Hippocampal formation (tissue), 2 donors: ENCODE measurements at places on chromosomes 12 and 14.

DNA sequence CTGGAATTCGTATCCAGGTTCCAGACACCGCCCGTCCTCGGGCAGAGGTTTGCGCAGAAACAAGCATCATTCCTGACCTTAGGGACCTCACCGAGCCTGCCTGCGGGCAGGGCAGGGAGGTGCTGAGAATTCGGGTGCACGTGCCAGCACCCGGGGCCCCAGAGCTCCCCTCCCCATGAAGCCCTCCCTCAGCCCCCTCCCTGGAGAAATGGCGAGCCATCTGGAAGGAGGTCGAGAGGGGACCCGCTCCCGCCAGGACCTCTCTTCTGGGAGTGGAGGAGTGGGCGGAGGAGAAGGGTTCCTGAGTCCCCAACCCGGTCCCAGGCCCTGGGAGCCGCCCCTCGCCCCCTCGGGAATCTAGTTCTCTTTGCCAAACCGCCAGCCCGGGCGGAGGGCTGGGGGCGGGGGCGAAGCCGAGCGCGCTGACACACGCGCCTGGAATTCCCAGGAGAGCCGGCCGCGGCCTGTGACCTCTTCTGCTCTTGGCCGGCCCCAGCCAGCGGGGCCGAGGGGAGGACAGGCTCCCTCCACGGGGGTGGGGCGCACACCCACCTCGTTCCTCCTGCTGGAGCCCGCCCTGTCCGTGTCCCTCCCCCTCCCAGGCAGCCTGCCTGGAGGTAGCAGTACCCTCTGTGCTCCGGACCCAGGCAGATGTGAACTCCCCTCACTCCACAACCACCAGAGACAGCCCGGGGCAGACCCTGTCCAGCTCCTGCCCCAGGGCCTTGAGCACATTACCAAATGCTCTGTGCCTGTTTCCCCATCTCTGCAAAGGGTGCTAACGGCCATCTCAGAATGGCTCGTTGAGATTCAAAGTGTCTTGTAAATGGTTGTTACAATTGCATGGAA, 23.0 kb upstream of the GPR132 start:
- no peak for DNase-seq

GRCh38 chr14:55366271-55366670, 45.4 kb downstream of the ATG14 start:
- DNase-seq = no peak

DNA sequence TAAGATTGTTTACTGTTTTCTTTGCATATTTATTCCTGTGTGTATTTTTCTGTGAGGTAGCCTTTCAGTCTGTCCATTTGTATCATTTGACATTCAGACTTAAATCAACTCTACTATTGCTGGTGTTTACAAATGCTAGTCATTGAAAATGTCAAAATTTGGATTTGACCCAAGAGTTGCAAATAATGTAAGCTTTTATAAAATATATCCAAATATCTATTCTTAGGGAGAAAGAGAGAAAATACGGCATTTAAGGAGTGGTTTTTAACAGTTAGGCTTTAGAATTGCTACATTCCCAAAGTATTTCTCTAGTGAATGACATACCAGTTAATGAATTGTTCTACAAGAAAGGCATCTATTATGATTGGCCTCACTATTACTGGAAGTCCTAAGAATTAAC, 37.9 kb downstream of the FRS2 start:
- DNase-seq = no peak

- no peak for DNase-seq
Measured at GRCh38 chr14:95150910-95151309, 6.4 kb downstream of the DICER1 start.

GRCh38 chr12:92717202-92717601, 14.4 kb downstream of the PLEKHG7 start:
- DNase-seq = no peak

- DNase-seq = no peak
Measured at GRCh38 chr12:70638639-70639360, 1.6 kb upstream of the PTPRB start.

DNA sequence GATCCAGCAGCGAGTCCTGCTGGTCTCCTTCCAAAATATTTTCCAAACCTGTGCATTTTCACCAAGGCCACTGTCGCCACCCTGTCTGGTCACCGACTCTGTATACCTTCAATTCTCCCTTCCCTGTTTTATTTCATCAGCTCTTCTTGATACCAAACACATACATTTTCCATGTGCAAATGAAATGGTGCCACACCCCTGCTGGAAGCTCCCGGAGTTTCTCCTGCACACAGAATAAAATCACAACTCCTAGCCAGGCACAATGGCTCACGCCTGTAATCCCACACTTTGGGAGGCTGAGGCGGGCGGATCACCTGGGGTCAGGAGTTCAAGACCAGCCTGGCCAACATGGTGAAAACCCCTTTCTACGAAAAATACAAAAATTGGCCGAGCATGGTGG, 14.0 kb downstream of the VSIG10 start:
- no peak for DNase-seq

DNA sequence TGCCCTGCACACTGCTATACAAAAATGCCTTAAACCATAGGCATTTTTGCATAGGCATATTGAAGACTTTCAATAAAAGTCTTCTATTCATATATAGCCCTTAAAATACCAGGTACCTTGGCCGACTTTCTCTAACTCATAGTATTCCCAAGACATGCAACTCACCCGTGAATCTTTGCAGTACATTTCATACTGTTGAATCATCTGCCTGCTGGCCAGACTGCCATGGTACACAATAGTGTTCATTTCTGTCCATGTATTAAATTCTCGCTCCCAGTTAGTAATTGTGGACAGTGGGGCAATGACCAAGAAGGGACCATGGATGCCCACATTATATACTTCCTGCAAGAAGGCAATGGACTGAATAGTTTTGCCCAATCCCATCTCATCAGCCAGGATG, 24.3 kb upstream of the SUPT16H start:
- no peak for DNase-seq

DNA sequence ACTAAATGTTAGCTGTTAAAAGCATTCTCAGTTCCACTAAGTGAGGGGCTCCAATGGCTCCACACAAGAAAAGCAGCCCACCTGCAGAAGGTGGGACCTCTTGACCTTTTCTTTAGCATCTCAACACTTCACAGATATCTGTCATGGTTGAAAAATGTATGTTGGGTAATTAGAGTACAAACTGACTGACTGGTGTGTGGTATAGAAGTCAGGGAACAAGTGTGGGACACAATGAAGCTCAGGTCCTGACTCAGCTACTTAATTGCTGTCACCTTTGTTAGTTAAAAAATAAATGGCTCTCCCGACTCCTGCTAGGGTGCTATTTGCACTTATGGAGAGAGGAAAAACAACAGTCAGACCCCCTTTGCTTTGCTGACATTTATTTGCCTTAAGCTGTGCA, 299.0 kb downstream of the TTC6 start:
- no peak for DNase-seq

DNA sequence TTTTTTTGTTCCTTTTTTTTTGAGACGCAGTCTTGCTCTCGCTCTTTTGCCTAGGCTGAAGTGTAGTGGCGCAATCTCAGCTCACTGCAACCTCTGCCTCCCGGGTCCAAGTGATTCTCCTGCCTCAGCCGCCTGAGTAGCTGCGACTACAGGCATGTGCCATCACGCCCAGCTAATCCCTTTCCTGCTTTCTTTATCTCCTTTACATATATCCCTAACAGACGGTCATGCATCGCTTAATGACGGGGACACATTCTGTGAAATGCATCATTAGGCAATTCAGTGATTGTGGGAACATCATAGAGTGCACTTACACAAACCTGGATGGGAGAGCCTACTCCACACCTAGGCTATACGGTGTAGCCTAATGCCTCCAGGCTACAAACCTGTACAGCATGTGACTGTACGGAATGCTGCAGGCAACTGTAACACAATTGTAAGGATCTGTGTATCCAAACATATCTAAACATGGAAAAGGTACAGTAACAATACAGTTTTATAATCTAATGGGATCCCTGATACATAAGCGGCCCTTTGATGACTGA, 32.8 kb downstream of the NOS1 start:
- no peak for DNase-seq

DNA sequence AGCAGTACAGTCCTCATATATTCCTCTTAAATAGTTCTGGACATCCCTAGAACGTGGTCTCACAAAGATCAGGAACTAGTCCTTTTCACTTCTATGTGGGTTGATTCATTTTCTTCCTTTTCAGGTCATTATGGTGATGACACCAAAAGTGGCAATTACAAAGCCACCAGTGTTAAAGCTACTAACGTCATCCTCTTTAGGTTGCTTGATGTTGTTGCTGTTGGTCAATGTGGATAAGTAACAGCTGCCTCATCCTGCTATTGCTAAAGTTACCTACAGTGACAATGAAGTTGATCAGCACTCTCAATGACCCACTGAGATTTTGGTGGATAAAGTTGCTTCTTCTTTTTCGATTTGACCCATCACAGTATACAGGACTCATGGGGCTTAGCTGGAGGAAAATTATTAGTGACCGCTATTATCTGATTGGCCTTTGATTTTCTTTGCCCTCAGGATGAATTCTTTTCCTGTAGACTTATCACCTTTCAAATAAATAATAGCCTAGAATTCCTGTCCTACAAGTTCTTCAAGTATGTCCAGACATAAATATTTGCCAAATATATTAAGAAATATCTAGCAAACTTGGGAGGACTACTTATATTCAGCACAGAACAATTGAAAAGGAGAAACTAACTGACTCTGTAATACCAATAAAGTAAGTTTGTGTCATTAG, 54.0 kb upstream of the ATP2B1 start:
- no peak for DNase-seq
